ENCODE measurements at places on chromosomes 2 and 18.

GRCh38 chr2:159817283-159817682, 19.3 kb upstream of the CD302 start:
- no peak for DNase-seq

DNA sequence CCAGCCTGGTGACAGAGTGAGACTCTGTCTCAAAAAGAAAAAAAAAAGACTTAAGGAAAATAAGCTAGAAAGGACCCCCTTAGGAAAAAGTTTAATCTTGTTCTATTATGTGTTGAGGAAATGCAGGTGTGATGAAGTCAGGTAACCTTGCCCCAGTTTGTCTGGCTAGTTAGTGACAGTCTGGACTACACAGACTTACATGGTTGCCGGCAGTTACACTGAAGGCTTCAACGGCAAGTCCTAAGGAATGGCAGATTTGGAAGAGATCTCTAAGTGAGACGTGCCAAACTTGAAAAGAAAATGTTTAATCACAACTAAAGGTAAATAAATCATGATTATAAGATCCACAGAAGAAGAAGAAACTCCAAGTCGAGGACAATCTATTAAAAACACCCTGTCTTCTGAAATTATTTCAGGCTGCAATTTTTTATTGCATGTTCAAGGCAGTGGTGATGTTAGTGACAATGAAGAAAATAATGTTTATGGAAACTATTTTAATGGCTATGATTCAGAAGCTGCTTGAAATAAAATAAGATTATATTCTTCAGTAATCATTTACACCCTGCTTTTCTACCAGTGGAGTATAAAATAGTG, 84.2 kb downstream of the TTC27 start:
- no peak for DNase-seq

- DNase-seq = no peak
Measured at GRCh38 chr2:101776172-101777043, 78.9 kb downstream of the MAP4K4 start.

GRCh38 chr2:151845884-151846283, 17.7 kb upstream of the ARL5A start:
- DNase-seq = no peak

DNA sequence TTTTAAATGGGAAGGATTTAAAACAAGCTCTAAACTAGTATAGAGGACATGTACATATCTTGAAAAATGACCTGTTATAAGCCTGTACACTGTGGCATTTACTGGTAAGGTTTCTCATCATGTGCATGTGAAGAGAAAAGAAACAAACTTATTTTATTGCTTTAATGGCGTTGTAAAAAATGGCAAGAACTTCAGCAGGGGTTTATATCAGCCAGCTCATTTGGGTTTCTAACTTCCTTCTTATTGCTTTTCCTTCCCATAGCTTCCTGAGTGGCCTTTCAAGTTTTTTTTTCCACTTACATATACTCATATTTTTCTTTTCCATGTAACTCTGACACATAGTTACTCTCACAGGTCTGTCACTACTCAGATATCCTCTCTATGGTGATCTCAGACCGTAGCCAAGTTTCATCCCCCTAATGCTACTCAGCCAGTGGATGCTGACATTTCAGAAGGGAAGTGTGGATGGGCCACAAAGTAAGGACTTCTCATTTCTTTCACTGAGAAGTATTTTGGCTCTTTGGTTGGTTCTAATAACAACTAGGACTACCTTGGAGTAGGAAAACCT, 198.2 kb downstream of the PARD3B start:
- no peak for DNase-seq

Measured in GM12891 (cell line).